Mucosa of descending colon (tissue), 3 donors: ENCODE measurements at places on chromosomes 3 and 15. TPM values are rescaled to one million over a fixed set of nuclear protein-coding genes. Genes with fewer than 3 reads are reported as not detected.

BTLA gene
- 1.4 TPM for total RNA-seq

CPNE4 gene
- total RNA-seq = 3.0 TPM

NSUN3 gene
- 33.9 TPM for total RNA-seq

LRRC31 gene
- total RNA-seq = 16.5 TPM

RARRES1 gene
- 43.8 TPM for total RNA-seq

GOLGA8H gene
- 0.20 TPM for total RNA-seq

ERC2 gene
- 0.43 TPM for total RNA-seq

NPAP1 gene
- 0.06 TPM for total RNA-seq

NDN gene
- total RNA-seq = 49.8 TPM

ZIC4 gene
- not detected for total RNA-seq

ITIH3 gene
- total RNA-seq = 0.89 TPM

C15orf62 gene
- 0.32 TPM for total RNA-seq

KBTBD13 gene
- total RNA-seq = not detected

C3orf49 gene
- total RNA-seq = not detected

USP4 gene
- 46.4 TPM for total RNA-seq

SCN11A gene
- 0.27 TPM for total RNA-seq
